CD4-positive, alpha-beta T cell treated with Interleukin-6 for 4 hours (primary cell): ENCODE measurements at places on chromosomes 7 and 10.

DNA sequence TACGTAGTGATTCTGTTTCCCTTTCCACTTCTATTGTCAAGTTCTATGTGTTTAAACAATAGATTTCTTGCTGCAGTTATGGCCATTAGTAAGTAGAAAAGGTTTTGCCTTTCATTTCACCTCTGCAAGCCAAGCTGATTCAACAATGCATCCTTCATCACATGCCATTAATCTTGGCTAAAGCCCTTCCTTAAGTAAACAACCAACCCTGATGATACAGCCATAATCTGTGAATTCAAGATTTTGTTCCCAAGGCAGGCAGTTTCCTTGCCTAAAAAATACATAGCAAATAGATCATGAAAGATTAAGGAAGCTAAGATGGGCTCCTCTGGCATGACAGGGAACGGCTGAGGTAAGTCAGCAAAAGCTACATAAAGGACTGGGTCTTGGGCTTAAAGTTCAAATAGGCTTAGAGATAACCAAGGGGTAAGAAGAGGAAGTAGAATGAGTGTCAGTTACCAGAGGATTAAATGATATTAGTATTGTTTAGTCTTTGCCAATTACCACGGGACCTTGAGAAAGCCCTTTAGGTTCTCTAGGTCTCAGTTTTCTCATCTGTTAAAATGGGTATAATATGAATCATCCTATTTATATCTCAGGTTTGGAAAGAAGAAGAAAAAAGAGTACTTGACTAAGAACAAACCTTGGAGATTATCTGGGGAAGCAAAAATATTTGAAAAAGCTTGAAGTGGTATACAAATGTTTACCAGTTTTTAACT, 35.9 kb upstream of the ANK3 start:
- DNase-seq, result no peak

GRCh38 chr10:73591935-73592699, 975 bp upstream of the USP54 start:
- peak; percentile 21 for DNase-seq

DNA sequence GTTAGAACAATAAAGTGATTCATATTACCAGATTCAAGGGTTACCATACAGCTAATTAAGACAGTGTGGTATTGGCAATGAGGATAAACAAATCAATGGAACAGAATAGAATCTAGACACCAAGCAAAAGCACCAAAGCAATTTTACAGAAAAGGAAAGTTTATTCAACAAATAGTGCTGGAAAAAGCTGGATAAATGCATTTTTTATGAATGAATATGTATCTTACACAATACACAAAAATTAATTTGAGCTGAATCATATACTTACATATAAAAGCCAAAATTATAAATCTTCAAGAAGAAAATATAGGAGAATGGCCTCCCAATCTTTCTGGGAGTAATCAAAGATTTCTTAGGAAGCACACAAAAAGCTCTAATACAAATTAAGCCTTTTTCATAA, 220.4 kb upstream of the PTN start:
- no peak for DNase-seq

GRCh38 chr10:28503114-28503513, 29.8 kb upstream of the WAC start:
- no peak for DNase-seq

- no peak for DNase-seq
Measured at GRCh38 chr10:82882722-82883121, 1007.7 kb downstream of the NRG3 start.

DNA sequence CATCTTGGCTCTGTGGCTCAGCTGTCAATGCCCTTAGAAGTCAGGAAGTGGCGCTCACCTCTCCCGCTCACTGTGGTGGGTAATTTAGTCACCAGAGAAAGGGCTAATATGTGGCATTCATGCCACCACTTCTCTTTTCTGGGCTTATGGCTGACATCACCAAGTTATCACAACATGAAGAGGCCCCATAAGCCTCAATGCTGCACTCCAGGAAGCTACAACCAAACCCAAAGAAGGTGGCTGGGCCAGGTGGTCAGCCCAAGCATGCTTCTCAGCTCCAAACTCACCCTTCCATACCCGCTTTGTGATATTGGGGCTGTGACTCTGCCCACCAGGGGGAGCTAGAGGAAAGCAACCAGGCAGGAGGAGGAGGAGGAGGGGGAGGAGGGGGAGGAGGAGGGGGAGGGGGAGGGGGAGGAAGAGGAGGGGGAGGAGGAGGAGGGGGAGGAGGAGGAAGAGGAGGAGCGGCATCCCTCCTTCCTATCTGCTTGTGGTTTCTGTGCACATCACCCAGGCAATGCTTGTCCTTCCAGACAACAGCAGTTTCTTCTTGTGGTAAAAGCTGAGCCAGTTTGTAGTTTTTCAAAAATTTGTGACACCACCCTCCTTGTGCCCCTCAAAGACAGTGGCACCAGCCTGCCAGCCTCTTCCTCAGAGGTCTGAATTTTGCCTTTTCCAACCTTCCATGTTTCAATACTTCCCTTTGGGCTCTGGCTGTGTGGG, 42.1 kb downstream of the CYP26A1 start:
- DNase-seq, result peak; percentile 85

- DNase-seq, result no peak
Measured at GRCh38 chr10:8424555-8425211, 370.2 kb downstream of the GATA3 start.

DNA sequence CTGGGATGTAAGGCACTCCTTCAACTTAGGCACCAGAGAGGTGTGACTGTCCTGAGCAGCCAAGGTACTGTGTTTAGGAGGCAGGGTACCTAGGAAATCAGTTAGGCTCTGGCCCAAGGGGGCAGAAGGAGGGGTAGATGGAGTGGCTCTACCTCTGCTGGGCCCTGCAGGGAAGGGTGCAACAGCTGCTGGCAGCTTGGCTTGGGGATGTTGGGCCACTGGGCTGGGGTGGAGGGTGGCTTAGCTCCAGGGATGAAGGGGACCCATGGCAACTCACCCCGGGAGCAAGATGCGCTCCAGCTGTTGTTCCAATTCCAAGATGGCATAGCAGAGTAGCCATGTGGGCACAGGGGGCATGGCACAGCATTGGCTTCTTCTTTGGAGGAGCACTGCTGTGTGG, 42.1 kb downstream of the NEURL1 start:
- DNase-seq, result no peak

DNA sequence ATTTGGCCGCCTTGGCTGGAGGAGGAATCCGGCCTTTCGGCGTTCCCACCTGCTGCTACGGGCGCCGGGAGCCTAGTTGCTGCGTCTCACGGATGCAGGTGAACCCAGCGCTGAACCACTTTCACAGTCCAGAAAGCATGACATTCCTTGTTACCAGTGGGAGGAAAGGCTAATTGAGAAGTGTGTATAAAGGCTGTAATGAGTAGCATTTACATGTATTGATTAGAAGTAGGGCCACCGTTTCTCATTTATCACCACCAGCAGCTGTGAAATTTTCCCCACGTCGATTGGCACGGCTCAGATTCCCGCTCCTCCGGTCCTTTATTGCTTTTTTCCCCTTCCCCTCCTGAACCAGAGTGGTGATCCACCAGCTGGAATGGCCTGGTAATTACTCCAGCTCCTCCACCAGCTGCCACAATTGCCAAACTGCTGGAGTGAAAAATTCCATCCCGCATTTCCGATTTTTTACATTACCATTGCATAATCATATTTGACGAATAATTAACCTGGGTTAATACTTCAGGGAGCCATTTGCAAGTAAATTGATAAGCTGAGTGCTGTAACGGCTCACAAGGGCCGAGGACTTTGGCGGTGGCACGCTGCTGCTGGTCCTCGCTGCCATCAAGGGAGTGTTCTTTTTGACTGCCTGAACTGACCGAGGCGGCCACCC, 153.3 kb downstream of the POU6F2 start:
- DNase-seq, result no peak

- DNase-seq, result no peak
Measured at GRCh38 chr7:15168489-15168888, 265.9 kb upstream of the DGKB start.

GRCh38 chr7:130881091-130881798, 147.2 kb upstream of the KLF14 start:
- no peak for DNase-seq

DNA sequence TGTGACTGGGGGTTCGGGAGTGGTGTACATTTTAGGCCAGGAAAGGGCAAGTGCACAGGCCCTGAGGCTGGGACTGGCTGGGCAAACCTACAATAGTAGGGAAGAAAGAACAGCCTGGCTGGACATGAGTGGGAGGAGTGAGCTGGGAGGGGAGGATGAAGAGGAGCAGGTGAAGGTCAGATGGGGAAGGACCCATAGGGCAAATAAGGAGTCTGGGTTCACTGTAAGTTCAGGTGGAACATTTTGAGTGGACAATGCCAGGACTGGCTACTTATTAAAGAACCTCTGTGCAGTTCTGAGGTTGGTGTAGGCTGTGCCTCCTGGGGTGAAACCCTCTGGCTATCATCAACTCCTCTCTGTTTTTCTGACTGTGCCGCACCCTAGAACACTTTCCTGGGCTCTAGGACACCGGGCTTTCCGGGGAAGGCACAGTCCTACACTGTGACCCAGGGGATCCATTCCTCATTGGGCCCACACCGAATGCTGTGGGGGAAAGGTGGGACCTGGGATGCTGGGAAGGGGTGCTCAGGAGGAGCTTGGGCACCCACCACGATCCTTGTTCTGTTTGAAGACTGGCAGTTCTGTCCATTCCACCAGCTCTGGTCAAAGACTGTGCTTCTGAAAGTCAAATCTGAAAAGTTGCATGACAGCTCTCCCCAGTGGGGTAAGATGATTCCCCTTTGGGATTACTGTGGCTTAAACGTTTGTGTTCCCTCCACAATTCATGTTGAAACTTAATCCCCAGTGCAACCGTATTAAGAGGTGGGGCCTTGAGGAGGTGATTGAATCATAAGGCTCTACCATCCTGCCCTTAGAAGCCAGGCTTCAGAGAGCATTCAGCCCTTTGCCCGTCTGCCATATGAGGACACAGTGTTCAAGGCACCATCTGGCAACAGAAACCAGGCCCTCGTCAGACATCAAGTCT, 4.0 kb upstream of the MMP21 start:
- no peak for DNase-seq

GRCh38 chr7:130996205-130996832, 262.3 kb upstream of the KLF14 start:
- no peak for DNase-seq

DNA sequence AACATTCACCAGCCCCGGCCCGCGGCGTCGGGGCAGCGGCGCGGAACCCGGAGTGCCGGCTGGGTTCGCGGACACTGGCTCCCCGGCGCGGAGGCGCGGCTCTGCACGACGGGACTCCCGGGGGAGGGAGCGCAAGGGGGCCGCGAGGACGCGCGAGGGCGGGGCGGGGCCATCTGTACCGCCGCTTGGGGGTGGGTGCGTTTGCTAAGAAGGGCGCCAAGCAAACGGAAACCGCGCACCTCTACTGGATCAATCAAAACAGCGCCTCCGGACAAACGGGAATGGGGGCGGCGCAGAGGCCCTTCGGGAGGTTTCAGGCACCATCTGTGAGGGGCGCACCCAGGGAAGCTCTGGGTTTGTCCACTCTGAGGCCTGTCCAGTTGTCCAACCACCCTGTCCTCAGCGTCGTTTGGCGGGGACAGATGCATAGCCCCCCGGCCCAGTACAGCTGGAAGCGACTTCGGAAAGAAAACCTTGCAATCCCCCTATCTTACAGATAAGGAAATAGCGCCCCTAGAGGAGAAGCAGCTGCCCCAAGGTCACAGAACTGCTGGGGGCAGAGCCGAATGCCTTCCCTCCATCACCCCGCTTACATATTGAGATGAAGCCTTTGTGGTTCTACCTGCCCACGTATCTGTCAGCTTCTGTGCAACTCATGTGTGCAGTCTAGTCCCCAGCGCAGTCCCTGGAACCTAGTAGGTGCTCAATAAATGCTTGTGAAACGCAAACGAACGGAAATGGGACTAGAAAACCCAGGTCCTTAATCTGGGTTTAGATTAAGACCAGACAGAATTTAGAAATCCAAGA, 10.7 kb upstream of the SLIT1 start:
- DNase-seq, result peak; percentile 81

DNA sequence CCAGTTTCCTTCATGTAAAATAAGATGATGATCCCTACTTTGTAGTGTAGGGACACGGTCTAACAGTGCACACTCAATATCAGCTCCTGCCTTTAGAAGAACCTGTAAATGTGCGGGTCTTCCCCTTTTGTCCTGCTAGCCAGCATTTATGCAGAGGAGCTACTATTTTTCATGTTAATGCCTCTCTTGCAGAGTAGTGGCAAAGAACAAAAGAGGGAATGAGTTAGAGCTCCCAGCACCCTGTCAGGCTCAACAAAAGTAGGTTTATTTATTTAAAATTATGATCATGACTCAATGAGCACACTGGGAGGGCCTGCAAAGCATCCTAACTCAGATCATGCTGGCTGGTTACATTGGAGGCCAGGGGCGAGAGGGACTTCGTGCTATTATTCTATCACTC, 414.5 kb upstream of the COBL start:
- no peak for DNase-seq

- DNase-seq, result no peak
Measured at GRCh38 chr7:158470336-158470735, 117.3 kb downstream of the PTPRN2 start.

DNA sequence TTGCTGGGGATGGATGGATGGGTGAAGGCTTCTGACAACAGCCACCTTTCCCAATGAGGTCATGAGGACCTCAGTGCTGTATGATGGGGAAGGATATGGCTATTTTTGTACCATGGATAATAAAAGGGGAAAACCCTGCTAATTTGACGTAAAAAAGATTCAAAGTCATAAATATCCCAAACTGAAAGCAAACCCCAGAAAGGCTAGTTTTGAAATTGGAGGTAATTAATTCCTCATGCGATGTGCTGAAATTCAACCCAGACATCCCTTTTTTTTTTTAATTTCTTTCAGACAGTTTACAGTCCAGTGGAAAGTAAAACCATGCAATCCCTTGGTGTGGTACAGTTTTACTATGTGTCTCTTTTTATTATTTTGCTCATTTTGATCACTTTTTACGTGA, 254.5 kb upstream of the BMPER start:
- no peak for DNase-seq

DNA sequence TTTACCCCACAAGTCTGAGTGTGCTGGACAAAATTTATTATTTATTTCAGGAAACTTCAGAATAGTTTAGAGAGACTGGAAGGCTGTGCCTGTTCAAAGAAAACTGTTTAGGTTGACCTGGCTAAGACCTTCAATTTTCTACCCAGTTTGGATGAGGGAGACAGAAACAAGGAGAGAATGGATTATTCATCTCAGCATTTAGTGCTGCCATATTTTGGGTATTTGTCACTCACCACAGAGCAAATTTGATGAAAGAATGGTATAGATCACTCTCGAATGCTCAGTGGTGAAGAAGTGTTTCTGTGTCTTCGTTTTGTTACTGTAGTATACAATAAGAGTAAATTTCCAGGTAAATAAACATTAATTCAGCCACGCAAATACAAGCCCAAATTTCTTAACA, 71.8 kb downstream of the SEMA3C start:
- DNase-seq, result no peak

DNA sequence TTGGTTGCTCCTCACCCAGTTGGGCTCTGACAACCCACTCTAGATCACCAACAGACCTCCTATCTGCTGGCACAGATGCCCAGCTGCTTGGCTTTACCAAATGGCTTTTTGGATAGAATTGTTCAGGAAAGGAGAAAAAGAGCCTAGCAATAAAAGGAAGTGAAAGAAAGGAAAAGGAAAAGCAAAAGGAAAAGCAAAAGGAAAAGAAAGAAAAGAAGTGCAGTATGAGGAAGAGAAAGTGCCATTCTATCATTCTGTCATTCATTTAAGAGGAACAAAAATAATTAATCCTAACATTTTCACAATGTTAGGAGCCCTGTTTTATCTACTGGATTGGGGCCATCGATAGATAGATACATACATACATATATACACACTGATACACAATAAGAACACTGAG, 353.6 kb downstream of the THSD7A start:
- DNase-seq, result no peak
